MM.1S (cell line): ENCODE measurements at places on chromosomes 3 and 15.

DNA sequence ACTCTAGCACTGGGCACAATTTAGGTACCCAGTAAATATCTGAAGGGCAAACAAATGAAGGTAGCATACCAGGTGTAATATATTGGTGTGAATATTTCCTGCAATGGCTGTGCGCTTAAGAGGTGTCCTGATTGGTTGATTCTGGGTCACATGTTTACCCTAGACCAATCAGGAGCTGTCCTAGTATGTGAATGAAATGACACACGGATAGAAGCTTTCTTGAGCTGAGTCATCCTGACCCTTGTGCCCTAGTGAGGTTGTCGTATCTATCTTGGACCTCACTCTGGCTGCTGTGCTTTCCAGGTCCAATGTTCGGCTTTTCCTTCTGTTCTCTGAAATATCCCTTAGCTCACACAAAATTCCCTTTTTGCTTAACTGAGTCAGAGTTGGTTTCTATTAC, 58.1 kb upstream of the FOXP1 start:
- no peak overlapping the region for H3K4me3 ChIP-seq
- no peaks in the 10 kb centered on the region for H3K36me3 ChIP-seq
- no peak for DNase-seq
- H3K4me1 ChIP-seq, result no peaks in the 10 kb centered on the region
- H3K27me3 ChIP-seq, result no peaks in the 10 kb centered on the region

- H3K4me3 ChIP-seq, result no peak overlapping the region
- H3K27me3 ChIP-seq, result no peaks in the 10 kb centered on the region
- no peak for DNase-seq
- no peaks in the 10 kb centered on the region for H3K4me1 ChIP-seq
- H3K27ac ChIP-seq, result no peak overlapping the region
- H3K36me3 ChIP-seq, result no peaks in the 10 kb centered on the region
Observed at GRCh38 chr15:50825946-50826345, 60.4 kb upstream of the SPPL2A start.

DNA sequence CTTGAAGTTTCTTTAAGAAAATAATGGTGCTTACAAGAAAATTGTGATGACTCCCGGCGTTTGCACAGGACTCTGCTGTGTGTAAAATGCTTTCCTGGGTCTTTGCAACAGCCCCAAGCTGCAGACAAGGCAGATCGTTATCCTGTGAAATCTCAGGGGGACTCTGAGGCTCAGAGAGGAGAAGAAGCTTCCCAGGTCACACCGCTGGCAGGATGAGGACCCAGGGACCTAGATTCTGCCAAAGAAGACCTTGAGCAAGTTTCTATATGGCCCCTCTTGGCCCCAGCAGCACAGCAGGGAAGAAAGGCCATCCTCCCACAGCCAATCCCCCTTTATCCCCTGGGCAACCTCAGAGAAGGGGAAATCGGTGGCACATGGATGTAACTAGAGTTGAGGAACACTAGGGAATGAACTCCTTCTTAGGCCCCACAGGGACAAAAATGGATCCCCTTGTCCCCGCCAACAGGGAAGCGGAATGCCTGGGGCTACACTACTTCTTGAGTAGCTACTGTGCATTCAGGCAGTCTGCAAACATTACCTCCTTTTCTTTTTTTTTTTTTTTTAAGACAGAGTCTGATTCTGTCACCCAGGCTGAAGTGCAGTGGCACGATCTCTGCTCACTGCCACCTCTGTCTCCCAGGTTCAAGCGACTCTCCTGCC, 72.8 kb downstream of the CPN2 start:
- no peak overlapping the region for H3K4me3 ChIP-seq
- H3K4me1 ChIP-seq, result no peaks in the 10 kb centered on the region
- no peaks in the 10 kb centered on the region for H3K27me3 ChIP-seq

GRCh38 chr3:177229791-177230190, 32.5 kb upstream of the TBL1XR1 start:
- no peaks in the 10 kb centered on the region for H3K27me3 ChIP-seq
- H3K27ac ChIP-seq, result no peak overlapping the region
- H3K4me1 ChIP-seq, result no peaks in the 10 kb centered on the region
- no peak overlapping the region for H3K4me3 ChIP-seq
- H3K36me3 ChIP-seq, result no peaks in the 10 kb centered on the region
- no peak for DNase-seq

DNA sequence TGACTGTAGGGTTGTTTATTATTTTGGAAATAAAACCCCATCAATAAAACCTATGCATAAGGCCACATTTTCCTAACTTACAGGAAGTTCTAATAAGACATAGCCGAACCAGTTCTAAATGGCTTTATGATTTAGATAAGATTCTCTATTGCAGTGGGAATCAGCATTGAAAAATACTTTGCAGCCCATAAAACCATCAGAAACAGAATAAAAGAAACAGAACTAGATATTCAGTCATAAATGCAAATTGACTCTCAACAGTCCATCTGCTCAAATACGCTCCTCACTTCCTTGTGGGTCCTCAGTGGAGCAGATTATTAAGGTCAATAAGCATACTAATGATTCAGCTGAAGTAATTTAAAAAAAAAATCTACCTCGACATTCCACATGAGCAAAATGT, 8.8 kb downstream of the SATB1 start:
- DNase-seq, result no peak
- H3K4me3 ChIP-seq, result no peak overlapping the region
- no peaks in the 10 kb centered on the region; the same call in 1 of the 2 replicates for H3K27me3 ChIP-seq

DNA sequence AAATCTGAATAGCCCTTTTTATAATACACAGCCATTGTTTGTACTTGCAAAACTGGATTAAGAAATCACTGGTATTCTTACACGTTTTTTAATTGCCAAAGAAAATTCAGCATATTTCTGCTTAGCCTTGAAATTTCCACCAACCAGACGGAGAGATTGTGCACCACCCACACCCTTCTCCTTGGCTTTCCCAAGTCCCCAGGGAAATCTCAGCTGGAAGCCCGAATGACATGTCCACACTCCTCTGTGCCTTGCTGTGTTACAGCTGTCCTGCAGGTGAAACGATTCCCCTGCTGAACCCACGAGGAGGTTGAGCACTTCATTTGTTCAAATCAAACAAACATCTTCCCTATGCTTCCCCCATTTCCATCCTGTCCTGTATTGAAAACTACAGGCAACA, 49.6 kb upstream of the PPARG start:
- H3K4me1 ChIP-seq, result no peaks in the 10 kb centered on the region
- H3K27ac ChIP-seq, result no peak overlapping the region
- no peaks in the 10 kb centered on the region for H3K36me3 ChIP-seq
- no peak for DNase-seq
- H3K4me3 ChIP-seq, result no peak overlapping the region

DNA sequence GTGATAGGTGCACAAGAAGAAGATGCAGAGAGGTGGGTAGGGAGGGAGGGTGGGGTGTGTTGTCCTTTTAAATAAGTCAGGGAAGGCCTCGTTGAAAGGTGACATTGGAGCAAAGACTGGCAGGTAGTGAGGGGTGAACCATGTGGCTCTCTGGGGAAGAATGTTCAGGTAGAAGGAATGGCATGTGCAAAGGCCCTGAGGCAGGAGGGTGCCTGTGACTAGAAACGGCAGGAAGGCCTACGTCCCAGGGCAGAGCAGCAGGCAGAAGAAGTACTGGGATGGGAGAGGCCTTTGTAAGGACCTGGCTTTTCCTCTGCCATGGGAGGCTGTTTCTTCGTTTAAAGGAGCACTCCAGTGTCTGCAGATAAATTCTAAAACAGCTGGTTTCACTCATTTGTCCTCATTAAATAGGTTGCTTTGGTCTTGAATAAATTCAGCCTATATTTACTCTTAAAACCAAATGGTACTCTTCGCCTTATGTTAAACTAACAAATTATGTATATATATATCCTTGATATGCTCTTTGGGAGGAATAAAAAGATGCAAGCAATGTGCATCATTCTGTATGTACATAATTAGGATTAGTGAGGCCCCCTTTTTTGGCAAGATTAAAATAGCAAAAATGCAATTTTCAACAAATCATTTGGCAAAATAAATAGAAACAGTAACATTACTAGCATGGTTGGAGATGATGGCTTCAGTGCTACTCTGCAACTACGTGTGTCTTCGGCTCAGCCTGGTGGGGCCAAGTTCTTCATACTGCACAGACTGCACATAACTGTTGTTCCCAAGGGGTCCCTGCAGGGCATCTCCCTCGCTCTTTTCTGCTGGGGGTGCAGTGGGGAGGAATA, 151.4 kb downstream of the KLF13 start:
- DNase-seq, result no peak
- H3K36me3 ChIP-seq, result no peaks in the 10 kb centered on the region
- no peak overlapping the region for H3K27ac ChIP-seq
- no peak overlapping the region for H3K4me3 ChIP-seq
- peaks cover 10% of the 10 kb centered on the region for H3K4me1 ChIP-seq

DNA sequence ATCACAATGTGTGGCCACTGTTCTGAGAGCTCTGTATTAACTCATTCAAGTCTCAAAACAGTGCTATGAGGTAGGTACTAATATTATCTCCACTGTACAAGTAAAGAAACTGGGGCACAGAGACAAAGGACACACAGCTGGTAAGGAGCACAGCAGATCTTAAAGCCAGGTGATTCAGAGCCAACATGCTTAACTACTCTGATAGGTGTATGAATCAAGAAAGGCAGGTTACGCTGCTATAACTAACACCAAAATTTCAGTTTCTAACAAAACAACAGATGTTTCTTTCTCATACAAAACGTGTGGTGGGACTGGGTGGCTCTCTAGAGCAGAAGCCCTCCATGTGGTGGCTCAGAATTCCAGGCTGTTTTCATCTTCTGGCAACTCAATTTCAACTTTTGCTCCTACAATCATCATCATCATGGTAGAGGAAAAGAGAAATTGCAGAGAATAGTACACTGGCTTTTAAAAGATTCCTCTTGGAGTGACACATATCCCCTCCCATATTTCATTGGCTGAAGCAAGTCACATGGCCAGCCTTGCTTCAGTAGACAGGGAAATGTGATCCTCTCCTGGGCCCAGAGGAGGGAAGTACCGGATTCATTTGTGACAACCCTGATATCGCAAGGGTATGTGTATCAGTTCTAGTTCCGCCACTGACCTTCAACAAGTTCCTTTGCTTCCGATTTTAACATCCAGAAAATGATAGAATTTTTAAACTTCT, 126.2 kb upstream of the PTX3 start:
- no peaks in the 10 kb centered on the region for H3K36me3 ChIP-seq
- no peaks in the 10 kb centered on the region for H3K27me3 ChIP-seq
- H3K4me3 ChIP-seq, result no peak overlapping the region
- peaks cover 10% of the 10 kb centered on the region for H3K4me1 ChIP-seq
- DNase-seq, result peak; percentile 63

- DNase-seq, result peak; percentile 31
- no peaks in the 10 kb centered on the region; the same call in 1 of the 2 replicates for H3K4me1 ChIP-seq
- H3K36me3 ChIP-seq, result peaks cover 8% of the 10 kb centered on the region
Observed at GRCh38 chr3:154304116-154304786, 20.0 kb downstream of the DHX36 start.

DNA sequence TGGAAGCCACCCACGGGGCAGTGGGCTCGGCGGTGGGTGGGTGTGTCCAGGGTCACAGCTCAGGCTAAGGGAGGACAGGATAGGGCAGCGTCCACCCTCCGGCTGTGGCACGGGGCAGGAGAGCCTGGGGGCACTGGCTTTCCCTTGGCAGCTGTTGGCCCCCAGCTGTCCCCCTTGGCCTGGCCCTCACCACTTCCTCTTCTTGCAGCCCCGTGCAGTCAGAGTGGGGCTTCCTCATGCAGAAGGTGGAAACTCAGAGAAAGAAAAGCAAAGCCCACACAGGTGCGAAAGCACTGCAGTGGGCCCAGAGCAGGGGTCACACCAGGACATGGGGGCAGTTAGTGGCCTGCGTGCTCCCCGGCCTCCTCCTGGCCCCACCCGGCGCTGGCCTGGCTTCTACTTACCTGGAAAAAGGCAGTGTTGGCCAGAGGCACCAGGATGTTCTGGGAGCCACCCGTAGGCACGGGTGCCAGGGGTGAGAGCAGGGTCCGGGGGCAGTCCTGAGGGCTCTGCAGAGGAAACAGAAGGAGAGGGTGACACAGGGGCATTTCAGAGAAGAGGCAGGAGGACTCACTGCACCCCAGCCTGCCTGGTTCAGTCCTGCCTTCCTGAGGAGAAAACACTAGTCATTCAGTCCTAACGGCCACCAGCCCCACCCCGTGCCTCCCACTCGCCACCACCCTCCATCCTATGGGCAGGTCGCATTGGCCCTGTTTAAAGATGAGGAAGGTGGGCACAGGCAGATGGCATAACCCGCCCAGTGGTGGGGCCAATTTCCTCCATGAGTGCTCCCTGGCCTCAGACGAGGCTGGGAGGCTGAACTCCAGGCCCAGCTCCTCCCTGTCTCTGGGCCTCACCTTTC, 28.3 kb downstream of the PLXND1 start:
- peak overlapping the region; percentile 86; the same call in 1 of the 2 replicates for H3K27ac ChIP-seq
- no peaks in the 10 kb centered on the region for H3K36me3 ChIP-seq
- H3K27me3 ChIP-seq, result no peaks in the 10 kb centered on the region
- peaks cover 23% of the 10 kb centered on the region for H3K4me1 ChIP-seq
- no peak for DNase-seq

GRCh38 chr3:66355394-66355793, 134.6 kb downstream of the SLC25A26 start:
- H3K36me3 ChIP-seq, result no peaks in the 10 kb centered on the region
- H3K4me1 ChIP-seq, result peaks cover 7% of the 10 kb centered on the region; the same call in 1 of the 2 replicates
- no peaks in the 10 kb centered on the region for H3K27me3 ChIP-seq

DNA sequence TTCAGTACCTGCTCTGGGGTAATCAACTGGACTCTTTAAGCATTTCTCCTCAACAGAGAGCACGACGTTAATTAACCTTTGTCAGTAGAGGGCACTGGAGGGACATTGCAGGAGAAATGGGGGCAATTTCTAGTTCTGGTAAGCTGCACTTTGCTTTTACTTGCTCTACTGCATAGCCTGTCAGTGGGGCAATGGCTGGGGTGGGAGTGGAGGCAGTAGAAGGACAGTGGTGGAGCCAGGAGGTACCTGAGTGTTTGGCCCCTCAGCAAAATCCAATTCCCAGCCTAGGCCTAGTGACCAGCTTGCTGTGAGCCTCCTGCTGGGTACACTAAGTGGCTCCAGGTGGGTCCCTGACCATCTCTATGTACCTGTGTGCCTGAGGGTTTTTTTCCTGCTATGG, 18.3 kb upstream of the MED12L start:
- H3K4me3 ChIP-seq, result no peak overlapping the region
- no peaks in the 10 kb centered on the region for H3K4me1 ChIP-seq
- H3K27ac ChIP-seq, result no peak overlapping the region
- H3K36me3 ChIP-seq, result no peaks in the 10 kb centered on the region

DNA sequence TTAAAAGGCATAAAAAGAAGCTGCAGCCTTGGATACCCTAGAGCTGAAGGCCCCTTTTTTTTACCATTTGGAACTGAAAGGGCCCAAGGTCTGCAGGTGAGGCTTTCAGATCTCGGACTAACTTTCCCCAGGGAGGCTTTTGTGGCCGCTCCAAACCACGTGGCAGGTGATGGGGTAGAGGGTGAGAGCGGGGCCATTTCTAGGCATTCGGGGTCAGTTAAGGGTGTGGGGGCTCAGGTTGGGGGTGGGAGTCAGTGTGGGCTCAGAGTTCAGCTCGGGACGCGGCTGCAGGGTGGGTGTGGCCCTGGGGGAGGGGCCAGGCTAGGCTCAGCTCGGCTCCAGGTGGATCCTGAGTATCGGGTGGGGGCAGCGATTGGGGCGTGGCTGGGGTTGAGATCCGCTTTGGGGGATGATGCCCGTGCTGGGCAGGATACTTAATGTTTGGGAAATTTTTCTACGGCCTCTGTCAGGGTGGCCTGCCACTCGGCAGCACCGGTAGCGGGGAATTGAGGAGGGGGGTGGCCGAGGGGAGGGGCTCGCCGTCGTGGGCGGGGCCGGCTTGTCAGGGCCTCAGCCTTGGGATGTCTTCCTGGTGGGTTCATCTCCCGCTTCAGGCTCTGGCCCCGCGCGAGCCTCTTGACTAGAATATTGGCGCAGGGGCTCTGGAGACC, 2.5 kb downstream of the KLF13 start:
- H3K4me1 ChIP-seq, result peaks cover 51% of the 10 kb centered on the region
- H3K27ac ChIP-seq, result peak overlapping the region; percentile 84
- no peaks in the 10 kb centered on the region for H3K36me3 ChIP-seq
- no peaks in the 10 kb centered on the region for H3K27me3 ChIP-seq
- peak overlapping the region; percentile 70 for H3K4me3 ChIP-seq
- DNase-seq, result peak; percentile 72
